Activated naive CD8-positive, alpha-beta T cell treated with anti-CD3 and anti-CD28 coated beads, Interleukin-2, amount 50 U/mL, for 16 hours (primary cell): ENCODE measurements at places on chromosomes 7 and 10.

DNA sequence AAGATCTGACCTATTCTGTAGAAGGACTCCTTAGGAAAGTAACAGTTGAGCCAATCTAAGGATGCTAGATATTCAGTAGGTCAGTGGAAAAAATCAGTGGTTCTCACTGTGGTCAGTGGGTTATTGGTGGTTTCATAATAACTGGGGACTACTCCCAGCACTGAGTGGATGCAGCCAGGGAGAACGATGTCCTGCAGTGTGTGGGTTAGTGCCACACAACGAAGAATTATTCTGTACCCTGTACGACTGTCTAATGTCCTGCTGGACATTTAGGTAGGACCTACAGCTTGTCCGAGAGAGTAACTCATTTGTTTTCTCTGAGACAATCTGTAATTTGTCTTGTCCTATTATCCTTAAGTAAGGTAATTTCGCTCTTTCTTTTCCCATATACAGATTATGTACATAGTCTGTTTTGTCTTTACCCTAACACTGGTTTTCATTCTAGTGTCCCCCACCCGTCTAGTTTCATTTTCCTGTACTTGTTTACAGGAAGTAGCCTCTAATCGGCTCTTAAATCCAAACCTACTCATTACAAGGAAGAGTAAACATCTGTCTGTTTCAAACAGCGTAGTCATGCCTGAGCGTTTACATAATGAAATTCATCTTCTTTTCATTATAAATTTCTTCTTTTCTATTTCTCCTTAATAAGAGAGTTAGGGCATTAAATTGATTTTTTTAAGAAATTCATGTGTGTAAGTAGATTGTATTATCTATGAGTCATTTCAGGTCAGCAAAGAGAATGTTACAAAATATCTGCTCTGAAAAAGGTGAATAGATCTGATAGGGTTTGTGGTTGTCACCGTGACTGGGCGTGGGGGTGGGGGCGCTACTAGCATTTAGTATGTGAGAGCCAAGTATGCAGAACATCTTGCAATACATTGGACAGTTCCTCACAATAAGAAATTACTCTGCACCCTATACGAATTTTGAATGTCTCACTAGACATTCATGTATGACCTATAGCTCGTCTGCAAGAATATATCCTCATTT, 8.3 kb upstream of the ZC3HAV1L start:
- peak; percentile 43 for DNase-seq

- DNase-seq = no peak
Measured at GRCh38 chr7:130894146-130894908, 160.3 kb upstream of the KLF14 start.

- no peak for DNase-seq
Measured at GRCh38 chr7:78476851-78477405, 678.4 kb downstream of the PHTF2 start.

GRCh38 chr10:95266674-95267095, 24.1 kb downstream of the PDLIM1 start:
- DNase-seq = no peak

DNA sequence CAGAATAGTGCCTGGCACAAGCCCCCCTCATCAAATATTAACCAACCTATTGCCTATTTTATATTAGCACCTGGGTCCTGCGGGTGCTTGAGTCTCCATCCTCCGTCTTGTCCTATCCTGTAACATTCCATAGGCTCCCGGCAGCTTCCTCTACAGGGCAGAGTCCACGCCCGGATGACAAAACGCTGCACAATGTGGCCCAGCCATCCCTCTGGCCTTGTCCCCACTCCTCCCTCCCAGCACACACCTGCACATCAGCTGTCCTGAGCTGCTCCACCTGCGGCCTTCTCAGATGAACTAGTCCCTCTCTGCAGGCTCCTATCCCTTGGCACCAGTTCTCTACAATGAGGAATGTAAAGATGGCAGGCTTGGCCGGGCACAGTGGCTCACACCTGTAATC, 153.5 kb upstream of the PDE1C start:
- DNase-seq = no peak

- DNase-seq = no peak
Measured at GRCh38 chr10:76244061-76244686, 812.8 kb downstream of the LRMDA start.

DNA sequence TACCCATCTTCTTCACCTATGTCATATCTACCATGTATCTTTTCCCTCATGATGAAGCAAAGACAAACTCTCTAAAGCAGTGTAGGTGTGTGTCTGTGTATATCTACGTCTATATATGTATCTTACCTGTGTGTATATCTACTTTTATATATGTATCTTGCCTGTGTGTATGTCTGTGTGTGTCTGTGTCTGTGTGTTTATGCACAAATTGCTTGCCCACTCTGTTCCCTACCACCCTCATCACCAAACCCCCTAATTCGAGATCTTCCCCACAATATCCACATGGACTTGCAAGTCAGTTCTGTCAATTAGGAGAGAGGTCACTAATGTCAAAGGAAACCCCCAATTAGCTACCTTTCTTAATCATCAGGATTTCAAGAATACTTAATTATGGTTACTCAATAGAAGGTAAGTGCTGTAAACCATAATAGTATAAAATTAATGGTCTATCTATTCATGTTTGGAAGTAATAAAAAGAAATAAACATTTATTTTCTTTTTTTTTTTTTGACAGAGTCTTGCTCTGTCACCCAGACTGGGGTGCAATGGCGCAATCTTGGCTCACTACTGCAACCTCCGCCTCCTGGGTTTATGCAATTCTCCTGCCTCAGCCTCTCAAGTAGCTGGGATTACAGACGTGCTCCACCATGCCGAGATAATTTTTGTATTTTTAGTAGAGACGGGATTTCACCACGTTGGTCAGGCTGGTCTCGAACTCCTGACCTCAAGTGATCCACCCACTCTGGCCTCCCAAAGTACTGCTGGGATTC, 43.6 kb downstream of the ANKRD61 start:
- no peak for DNase-seq

DNA sequence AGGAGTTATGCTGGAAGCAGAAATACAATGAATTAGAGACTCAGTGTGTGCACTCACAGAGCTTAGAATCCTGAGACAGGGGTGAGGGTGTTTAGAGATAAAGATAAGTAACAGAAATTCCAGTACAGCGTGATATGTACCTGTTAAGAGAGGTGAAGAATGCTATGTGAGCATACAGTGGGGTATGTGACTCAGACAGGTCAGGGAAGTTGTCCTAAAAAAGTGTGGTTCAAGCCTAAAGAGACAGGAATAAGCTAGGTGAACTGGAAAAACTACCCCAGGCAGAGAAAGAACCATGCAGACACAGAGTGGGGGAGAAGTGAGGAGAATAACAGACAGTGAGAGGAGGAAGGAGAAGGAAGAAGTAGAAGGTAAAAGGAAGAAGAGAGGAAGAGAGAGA, 8.6 kb downstream of the SMIM30 start:
- no peak for DNase-seq

GRCh38 chr7:135193615-135194081, 17.7 kb downstream of the WDR91 start:
- DNase-seq = no peak

DNA sequence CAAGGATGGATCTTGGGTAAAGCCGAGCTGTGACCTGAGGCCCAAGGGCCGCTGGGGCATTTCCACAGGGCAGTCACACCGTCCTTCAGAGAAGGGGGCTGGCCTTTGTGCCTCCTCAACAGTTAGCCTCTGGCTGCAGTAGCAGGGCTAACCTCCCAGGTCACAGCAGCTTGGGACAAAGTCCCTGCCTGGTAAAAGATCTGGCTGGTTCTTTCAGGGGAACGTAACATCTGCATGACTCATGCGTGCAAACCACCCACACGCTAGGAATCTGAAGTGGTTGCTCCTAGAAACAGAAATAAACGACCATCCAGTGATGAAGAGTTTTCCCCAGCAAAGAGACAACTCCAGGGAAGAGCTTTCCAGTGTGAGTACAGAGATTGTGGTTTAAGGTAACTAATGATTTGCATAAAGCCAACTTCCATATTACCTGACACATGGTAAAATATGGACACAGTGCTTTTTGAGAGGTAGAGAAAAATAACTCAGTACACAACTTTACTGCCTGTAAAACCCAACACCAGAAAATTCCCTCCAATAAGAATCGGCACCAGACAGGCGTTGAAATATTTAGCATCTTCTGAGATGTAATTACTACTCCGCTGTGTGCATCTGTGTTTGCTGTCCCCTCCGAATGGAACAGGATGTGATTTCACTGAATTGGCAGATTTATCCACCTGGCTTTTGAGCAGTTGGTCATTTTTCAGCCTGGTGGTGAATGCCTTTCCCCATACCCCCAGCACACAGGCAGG, 84.9 kb upstream of the ADRB1 start:
- DNase-seq = no peak

DNA sequence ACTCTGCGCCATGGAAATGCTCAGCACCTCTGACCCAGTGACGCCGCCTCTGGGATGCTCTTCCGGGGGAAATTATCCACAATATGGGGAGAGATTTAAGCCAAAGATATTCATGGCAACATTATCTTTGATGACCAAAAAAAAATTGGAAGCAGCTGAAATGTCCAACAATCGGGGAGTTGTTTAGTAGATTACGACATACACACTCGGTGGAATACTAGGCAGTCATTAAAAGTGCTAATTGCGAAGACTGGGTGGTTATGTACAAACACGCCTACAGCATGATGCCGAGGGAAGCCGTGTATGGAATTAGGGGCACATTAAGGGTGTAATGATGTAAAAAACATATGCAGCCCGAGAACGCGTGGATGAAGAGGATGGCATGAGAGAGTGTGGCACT, 75.2 kb downstream of the UNCX start:
- no peak for DNase-seq

GRCh38 chr10:101895781-101896180, 52.2 kb upstream of the KCNIP2 start:
- DNase-seq = no peak

DNA sequence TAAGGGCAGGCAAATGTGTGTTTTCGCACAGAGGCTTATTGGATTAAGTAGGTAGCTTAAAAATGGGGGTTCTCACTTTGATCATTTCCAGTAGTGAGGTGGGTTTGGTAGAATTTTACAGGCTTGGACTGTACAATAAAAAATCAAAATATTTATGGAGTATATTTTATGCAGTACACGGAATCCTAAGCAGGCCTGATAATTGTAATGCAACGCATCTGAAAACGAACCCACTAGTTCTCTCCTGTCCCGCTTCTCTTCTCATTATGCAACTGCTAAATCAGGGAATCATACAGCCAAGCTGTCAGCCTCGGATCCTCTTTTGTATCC, 377 bp upstream of the POLR1F start:
- DNase-seq = no peak

- DNase-seq = no peak
Measured at GRCh38 chr7:129617178-129617577, 5.7 kb downstream of the NRF1 start.

DNA sequence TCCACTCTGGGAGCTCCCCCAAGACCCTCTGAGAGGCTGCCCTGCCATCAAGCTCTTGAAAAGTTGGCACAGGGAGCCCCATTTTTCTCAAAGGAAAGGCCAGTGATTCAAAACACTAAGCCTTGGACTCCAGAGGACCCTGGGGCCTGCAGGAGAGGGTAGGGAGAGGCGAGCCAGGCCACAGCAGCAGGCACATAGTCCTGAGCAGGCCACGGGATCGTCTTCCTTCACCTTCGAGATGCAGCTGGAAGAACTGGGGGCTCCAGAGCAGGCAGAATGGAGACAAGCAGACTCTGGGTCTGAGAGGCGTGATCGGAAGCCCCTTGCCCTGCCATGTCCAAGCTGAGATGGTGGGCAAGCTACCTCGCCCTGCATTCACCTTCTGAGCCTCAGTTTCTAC, 13.9 kb downstream of the TNS3 start:
- no peak for DNase-seq

DNA sequence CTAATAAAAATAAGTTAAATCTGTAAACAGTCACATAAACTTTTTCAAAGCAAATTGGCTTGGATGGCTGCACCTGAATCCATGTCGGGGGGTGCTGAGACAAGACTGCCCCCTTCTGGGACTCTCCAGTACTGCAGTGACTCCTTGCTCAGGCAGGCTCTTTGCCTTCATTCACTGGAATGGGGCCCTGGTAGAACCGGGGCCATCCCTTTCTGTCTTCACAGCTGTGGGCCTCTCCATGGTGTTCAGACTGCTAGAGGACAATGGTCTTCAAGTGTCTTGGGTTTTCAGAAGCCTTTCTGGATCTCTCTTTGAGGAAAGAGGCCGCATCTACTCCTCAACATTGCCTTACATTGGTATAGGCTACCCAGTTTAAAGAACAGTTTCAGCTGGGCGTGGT, 16.1 kb upstream of the IMPDH1 start:
- peak; percentile 33 for DNase-seq

- no peak for DNase-seq
Measured at GRCh38 chr10:76114581-76115001, 683.2 kb downstream of the LRMDA start.

- no peak for DNase-seq
Measured at GRCh38 chr10:119495545-119495944, 47.0 kb downstream of the RGS10 start.

GRCh38 chr10:110113670-110114337, 93.6 kb upstream of the MXI1 start:
- DNase-seq = no peak

GRCh38 chr7:71835056-71835455, 577.1 kb downstream of the CALN1 start:
- DNase-seq = no peak

DNA sequence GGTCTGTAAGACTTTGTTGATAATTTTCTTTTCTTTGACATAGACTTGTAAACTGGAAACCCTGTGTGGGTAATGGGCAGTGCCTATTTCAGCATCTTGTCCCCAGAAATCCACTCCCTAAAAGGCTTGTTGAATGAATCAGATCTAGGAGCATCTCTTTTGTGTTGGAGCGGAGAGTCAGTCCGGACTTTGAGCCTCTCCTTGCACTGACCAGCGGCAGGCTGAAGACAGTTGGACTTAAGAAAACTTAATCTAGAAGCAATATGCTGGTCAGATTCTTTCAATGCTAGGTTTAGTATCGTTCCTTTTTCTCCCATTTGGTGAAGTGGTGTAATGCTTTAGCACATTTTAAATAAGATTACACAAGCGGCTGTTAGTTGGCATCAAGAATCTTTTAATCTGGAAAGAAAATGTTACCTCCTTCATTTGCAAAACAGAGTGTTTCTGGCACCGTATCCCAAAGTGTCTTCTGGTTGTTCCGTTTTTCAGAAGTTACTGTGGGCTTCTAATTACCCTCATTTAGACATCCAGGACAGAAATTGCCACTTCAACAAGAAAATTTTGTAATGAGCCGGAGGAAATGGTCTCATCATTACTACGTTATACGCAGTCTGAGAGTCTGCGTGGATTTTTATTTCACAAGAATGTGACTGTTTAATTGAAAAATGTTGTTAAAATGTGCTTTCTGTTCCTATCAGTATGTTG, 74.7 kb downstream of the CUX1 start:
- DNase-seq = no peak

DNA sequence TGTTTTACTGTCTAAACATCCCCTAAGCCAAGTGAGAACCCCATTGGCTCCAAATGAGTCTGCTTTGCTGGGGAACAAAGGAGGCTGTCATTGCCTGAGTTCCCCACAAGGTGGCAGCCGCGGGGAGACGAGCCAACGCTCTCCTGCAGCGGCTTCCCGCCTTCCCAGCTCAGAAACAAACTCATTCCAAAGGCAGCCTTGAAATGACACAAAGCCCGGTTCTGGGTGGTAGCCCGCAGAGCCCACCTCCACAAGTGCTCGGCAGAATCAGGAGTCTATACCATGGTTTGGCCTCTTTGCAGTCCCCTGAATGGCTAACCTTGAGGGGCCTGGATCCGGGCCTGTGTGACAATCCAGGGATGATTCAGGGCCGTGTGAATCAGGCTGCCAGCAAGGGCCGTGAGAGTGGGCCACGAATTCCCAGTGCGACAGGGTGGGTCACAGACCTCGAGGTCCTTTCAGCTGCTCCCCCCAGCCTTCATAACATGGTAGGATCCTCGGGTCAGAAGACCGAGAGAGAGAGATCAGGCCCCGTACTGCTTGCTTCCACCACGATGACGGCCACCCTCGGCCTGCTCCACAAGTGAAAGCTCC, 79.7 kb downstream of the DLG5 start:
- peak; percentile 31 for DNase-seq
